ENCODE measurements at places on chromosomes 6 and 20.
A peak's percentile ranks its signal among the peaks of the same experiment; 100 is the strongest.

GRCh38 chr6:19879663-19880062 lies 42.5 kb downstream of the ID4 start:
- no peak for DNase-seq

- DNase-seq = no peak
Measured at GRCh38 chr6:37982317-37982716, 162.8 kb downstream of the ZFAND3 start.

DNA sequence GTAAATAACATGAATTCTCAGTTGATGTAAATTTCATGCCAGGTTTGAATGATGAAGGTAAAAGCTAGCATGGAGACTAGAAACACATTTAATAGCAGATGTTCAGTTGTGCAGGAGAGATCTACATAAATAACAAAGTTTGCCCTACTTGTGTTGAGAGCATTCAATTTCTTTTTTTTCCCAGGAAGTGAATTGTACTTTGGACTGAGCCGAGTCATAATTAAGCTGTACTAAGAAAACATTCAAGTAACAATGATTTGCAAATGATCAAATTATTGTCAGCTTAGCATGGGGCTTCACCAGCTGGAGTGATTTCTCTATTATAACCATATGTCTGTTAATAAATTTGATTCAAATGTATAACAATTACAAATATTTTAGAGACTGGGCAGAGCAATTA lies 893.5 kb upstream of the MAP3K7 start:
- DNase-seq = no peak

- DNase-seq = peak; percentile 71
Measured at GRCh38 chr6:39347906-39348585, 25.5 kb upstream of the KCNK16 start.

DNA sequence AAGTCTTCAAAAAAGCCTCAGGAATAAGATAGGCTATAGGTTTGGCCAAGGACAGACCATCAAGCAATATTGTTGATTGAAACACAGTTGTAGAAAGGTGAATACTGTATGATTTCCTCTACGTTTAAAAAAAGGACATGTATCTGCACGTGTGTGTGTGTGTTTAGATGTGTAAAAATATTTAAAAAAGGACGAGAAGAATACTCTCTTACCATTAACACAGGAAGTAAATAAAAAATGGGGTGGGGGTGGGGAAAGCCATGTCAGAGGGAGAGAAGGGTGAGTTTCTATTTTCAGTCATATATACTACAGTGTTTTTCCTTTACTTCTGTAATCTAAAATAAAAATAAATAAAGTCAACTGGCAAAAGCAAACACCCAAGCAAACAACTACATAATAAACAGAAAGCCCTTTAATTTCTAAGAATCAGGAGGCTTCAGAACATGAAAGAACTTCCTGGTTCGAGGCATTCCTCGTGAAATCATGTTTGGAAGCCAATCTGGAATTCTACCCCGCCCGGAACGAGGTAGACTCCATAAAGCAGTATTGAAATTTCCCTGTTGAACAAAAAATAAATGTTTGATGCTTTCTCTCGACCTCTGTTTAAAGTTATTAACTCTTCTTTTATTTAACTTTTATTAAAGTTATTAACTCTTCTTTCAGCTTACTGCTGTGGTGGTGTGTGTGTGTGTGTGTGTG lies 158.1 kb upstream of the ZNF217 start:
- DNase-seq = no peak

DNA sequence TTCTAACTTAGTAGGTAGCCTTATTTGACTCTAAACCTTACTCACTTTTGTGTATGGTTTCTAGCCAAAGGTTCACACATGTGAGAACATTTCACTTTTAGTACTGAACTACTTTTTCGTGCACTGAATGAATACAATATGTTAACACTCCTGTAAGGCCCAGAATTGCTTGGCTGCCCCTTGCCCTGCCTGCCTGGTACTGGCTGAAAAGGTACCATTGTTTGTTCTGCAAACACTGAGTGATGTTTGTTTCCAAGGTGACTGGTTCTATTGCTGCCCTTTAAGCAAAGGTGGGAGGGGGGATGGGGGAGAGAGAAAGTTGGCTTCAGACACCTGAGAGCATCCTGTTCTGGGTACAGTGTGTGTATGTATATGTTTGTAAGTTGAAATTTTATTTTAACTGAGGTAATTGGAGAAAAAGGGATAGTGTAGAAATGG lies 31.2 kb downstream of the RREB1 start:
- DNase-seq = peak; percentile 71

DNA sequence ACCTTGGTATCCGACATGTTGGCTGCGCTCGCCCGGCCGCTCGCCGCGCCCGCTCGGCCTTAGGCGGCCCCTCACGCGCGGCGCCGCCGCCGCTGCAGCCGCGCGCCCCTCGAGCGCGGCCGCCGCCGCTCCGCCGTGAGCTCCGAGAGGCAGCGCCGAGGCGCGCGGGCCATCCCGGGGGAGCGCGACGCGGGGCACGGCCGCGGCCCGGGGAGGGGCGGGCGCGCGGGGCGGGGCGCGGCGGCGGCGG lies at the start of gene KIF13A:
Gene KIF13A, minus strand, starts transcription at position 189 of the 250 bp plus-strand sequence. Its CDS starts 172 bp downstream, at position 17.
- DNase-seq = no peak

DNA sequence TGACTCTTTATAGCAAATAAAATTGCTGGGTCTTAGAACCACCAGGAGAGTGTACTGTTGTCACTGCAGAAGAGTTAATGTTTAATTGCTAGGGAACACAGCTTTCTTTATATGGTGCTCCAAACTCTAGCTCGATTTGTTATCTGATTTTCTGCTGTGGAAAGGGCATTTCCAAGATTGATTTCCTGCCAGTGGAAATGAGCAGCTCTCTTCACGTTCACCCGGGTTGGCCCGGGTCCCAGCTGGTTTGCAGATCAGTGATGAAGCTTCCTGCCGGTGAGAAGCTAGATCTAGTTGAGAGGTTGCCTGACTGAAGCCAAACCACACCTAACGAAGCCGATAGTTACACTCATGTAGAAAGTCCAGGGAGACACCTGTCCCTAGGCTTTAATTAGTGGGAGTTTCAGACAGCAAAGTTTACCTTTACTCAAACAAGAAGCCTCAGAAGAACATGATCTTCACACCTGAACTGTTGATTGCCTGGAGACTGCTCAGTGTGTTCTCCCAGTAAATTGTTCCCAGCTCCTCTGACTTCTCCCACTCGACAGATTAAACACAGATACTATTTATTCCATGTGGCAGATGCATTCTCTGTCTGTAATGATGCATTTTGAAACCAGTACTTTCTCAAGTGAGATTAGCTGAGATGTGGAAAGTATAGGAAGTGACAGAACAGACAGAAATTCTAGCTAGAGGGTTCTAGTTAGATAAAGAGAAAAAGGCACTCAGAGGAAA lies 27.8 kb downstream of the PAQR8 start:
- peak; percentile 74 for DNase-seq

- no peak for DNase-seq
Measured at GRCh38 chr20:10167040-10167439, 51.6 kb upstream of the SNAP25 start.

DNA sequence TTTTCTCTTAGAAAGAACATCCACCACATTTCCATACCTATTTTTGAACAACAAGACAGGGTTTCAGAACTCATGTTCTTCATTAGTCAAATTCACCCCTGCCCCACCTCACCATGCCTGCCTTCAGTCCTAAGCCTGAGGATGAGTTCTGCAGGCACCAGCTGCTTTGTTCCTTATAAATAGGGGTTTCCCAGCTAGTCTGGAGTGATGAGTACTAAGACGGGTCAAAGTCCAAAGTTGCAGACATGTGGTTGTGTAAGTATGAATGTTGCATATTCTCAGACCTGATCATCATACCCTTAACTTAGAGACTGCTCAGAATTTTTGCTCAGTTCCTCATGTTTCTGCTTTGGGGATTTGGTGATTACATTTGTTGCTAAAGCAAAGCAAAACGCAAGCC lies 257.7 kb upstream of the CDYL start:
- no peak for DNase-seq

DNA sequence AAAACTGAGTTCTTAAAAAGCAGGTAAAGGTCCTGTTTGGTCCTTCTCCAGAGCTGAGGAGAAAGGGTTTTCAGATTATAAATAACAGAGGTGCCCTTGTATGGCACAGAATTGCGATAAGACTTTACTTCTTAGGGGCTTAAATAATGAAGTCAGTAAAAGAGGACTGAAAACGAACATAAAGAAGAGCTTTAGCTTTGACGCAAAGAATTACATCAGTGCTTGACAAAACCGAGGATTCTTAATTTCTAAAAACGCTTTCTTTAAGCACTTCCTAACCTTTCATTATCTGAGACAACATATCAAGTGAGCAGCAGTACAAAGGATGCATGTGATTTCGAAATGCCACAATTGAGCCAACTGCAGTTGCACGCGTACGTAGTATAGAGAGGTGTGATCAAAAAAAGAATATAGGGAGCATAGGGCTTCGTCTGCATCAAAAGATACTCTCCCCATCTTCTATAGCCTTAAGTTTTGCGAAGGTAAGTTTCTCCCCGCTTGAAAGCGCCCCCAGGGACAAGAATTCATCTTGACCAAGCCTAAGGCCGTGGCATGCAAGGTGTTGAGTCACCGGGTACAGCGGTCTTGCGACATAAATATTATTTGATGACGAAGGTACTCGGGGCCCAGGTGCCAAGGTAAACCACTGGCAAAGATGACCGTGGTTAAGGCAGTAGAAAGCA lies 778 bp upstream of the LOC128125822 start:
- DNase-seq = peak; percentile 60

- no peak for DNase-seq
Measured at GRCh38 chr6:133683308-133683580, 205.7 kb upstream of the TCF21 start.

- no peak for DNase-seq
Measured at GRCh38 chr20:44212792-44213191, 2.2 kb upstream of the OSER1 start.

- DNase-seq = peak; percentile 4
Measured at GRCh38 chr20:41169162-41169690, 31.9 kb downstream of the PLCG1 start.

DNA sequence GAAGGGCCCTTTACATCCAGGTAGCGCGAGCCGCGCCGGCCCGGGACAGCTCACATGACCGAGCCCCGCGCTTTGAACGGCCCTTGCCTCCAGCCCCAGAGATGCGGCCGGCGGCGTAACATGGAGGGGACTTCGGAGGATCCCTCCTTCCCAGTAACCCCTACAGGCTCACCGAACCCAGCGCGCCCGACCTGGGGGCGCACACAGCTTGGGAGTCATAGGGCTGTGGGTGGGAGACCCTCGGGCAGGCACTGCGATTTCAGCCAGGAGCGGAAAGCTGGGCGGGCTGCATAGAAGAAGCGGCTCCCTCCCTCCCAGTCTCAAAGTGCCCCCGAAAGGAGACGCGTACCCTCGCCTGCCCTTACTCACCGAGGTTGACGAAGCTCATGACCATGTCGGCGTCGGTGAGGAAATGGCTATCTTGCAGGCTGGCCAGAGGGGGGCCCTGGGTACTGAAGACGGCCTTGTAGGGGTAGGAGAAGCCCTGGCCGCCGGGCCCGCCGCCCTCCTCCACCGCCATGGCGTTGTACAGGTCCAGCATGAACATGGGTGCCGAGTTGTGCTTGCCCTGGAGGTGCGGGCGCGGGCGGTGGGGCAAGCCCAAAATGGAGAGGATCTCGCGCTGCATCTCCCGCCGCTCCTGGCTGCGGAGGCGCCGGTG lies 975 bp downstream of the BMP7 start:
- DNase-seq = no peak

DNA sequence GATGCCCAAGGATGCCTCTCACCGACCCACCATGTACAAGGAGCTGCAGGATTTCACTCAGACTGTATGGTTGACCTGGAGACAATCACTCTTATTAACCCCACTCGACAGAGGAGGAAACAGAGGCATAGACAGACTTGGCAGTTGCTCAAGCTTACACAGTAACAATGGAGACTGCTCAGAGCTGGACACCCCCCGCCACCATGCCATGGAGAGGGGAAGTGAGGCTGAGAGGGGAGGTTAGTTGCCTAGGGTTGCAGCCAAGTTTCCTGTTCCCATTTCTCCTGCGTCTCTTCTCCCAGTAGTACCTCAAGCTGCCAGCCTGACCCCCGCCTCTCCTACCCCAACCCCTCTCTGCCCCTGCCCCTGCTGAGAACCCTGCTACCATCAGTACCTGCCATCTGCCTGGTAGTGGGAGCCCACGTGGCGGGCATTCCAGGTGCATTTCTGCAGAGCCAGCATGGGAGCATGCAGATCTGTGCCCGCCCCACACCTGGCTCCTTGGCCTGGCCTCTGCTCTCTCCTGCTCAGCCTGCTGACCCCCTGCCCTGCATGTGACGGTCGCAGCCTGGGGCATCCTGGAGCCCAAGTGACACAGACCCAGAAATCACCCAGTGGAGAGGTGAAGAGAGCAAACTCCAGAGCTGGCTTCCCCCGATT lies 157.7 kb downstream of the PREX1 start:
- DNase-seq = no peak

Measured in activated CD4-positive, alpha-beta memory T cell treated with anti-CD3 and anti-CD28 coated beads for 36 hours (primary cell).